Left colon (tissue), 2 donors: ENCODE measurements at places on chromosomes 1 and 21.

- DNase-seq: no peak
These were observed 33.1 kb downstream of the OR10Z1 start for GRCh38 chr1:158638146-158638545.

GRCh38 chr1:77605246-77606026 lies 77.0 kb downstream of the ZZZ3 start:
- peak; percentile 47 for DNase-seq

GRCh38 chr1:228463559-228464455 lies 23.4 kb upstream of the RNF187 start:
- DNase-seq: peak; percentile 43

GRCh38 chr1:74641161-74641560 lies 32.4 kb downstream of the ERICH3 start:
- DNase-seq: no peak

GRCh38 chr1:70891051-70891843 lies 156.4 kb downstream of the PTGER3 start:
- no peak for DNase-seq

DNA sequence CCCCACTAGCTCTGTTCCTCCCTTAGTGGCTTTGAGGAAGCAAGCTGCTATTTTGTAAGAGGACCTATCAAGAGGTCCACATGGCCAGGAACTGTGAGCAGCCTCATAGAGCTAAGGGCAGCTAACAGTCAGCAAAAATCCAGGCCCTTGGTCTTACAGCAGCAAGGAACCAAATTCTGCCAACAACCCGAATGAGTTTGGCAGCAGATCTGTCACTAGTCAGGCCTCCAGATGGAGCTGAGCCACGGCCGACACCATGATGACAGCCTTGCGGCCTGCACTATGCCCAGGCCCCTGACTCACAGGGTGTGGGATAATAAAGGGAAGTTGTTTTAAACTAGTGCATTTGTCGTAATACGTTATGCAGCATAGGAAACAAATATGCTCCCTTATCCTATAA lies 28.0 kb upstream of the H3-3A start:
- peak; percentile 89 for DNase-seq

- no peak for DNase-seq
These were observed 18.0 kb downstream of the KIAA1614 start for GRCh38 chr1:180930687-180931086.

- DNase-seq: no peak
These were observed 7.5 kb downstream of the ABCB10 start for GRCh38 chr1:229550812-229551567.

DNA sequence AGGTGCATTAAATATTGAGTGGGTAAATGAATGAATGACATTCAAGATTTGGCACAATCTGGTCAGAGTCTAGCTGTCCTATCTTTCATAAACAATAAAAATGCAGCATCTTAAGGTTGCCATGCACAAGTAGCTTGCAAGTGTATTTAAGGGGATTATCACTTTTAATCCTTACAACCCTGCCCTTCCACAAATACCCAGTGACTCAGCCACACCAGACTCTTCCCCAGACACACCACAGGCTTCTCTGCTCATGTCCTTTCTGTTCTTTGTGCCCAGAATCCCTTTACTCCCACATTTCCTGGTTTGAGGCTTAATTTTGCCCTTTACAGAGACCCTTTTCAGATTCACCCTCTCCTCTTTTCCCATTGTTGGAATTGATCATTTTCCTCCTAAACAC lies 59.8 kb downstream of the KIRREL1 start:
- no peak for DNase-seq

DNA sequence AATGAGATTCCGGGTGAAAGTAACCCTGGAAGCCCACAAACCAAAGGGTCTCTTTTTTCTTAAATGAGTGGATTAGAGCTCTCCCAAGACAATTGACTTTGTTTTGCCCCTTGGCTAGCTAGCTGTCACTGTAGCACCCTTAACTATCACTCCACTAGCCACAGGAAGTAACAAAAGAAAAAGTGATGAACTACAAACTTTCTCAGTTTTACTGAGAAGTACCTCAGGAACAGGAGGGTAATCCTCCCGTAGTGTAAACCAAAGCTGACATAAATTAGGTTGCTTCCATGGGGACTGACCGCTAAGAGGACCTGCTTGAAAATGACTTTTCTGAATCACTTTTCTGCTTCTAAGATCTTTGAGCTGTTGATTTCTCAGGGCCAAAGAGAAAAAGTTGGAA lies 240.1 kb downstream of the BARHL2 start:
- DNase-seq: no peak

DNA sequence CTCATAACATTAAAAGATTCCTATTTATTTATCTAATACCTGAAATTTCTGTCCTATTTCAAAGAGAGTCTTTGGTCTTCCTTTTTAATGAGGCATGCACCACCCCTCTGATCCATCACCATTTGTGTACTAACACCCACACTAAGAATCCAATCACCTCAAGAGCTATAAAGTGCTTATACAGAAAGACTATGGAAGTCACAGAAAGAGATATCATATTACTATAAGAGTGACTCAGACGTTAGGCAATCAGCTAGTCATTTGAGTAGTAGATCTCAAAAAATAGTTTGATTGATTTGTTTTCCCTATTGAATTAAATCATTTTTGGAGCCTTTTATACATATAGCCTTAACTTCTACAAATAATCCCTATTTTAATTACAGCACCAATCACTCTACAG lies 46.1 kb downstream of the NME7 start:
- DNase-seq: no peak

DNA sequence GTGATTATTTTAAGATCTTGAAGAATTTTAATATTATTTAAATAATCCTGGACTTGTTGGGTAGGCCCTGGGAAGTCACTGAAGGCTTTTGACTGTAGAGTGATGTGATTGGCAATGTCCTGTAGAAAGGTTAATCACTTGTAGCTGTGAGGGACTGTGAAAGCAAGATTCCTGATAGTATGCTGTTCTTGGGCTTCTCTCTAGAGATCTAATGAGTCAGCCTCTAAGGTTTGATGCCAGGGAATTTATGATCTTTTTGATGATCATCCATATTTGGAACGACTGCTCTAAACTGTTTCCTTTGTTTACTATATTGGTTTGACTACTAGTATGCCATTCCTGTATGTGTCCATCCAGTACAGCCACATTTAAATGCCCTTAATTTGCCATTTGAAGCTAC lies 56.5 kb downstream of the CAMSAP2 start:
- DNase-seq: no peak
